ENCODE measurements at places on chromosomes 6 and 20. TPM values are rescaled to one million over a fixed set of nuclear protein-coding genes. Genes with fewer than 3 reads are reported as not detected.

DNA sequence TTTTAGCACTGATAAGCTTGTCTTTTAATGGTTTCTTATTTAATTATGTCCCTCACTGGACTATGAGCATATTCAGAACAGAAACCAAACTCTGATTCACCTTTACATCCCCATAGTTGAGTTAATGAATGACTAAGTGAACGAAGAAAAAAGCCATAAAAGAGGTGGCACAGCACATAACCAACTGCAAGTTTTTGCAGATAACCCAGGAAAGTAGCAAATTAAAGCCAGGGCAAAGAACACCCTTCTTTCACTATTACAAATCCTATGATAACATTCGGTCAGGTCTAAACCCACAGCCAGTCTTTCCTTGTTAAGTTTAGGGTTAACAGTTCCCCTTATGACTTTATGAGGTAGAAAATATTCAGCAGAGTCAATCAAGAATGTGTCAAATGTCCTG is 102.7 kb downstream of the RIN2 start:
- DNase-seq = no peak
- peaks cover 10% of the 10 kb centered on the region for H3K36me3 ChIP-seq
- no peaks in the 10 kb centered on the region for H3K27me3 ChIP-seq

GRCh38 chr20:8933381-8933807 is 135.5 kb upstream of the PLCB4 start:
- no peaks in the 10 kb centered on the region for H3K27me3 ChIP-seq
- no peaks in the 10 kb centered on the region for H3K4me1 ChIP-seq
- no peaks in the 10 kb centered on the region for H3K36me3 ChIP-seq
- no peak overlapping the region for H3K4me3 ChIP-seq
- H3K27ac ChIP-seq = no peak overlapping the region

GRCh38 chr20:64035066-64035932 is 683 bp upstream of the C20orf204 start:
- H3K27ac ChIP-seq = peak overlapping the region; percentile 24
- peaks cover 20% of the 10 kb centered on the region for H3K27me3 ChIP-seq
- H3K4me1 ChIP-seq = peaks cover 23% of the 10 kb centered on the region

GRCh38 chr6:138088326-138088762 is 18.9 kb downstream of the PERP start:
- H3K4me3 ChIP-seq = no peak overlapping the region
- H3K27ac ChIP-seq = no peak overlapping the region
- H3K36me3 ChIP-seq = no peaks in the 10 kb centered on the region
- no peaks in the 10 kb centered on the region for H3K27me3 ChIP-seq
- DNase-seq = no peak

DNA sequence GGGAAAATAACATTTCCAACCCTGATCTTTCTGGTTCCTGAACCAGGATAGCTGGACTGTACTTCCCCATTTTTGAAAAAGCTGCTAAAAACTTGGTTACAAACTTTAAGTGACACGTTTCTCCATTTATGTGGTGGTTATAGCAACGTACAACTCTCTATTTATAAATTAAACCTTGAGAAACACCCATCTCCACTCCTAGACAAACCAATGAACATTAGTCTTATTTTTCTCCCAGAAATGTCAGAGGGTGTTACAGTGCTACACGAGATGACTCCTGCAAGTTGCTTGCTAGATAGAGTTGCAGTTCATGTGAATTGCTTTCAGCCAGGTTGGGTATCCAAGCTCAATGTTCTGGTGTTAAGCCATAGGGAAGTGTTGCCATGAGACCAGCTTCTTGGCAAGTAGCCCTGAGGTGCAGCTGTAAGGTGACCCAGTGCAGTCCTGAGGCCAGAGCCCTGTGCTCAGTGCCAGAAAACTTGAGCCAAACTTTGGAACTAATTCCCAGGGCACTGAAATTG is 51.3 kb upstream of the REV3L start:
- DNase-seq = no peak
- no peak overlapping the region for H3K4me3 ChIP-seq
- H3K4me1 ChIP-seq = peaks cover 18% of the 10 kb centered on the region

GRCh38 chr20:33832103-33832804 is 21.1 kb downstream of the CHMP4B start:
- DNase-seq = peak; percentile 27
- H3K27ac ChIP-seq = peak overlapping the region; percentile 73

DNA sequence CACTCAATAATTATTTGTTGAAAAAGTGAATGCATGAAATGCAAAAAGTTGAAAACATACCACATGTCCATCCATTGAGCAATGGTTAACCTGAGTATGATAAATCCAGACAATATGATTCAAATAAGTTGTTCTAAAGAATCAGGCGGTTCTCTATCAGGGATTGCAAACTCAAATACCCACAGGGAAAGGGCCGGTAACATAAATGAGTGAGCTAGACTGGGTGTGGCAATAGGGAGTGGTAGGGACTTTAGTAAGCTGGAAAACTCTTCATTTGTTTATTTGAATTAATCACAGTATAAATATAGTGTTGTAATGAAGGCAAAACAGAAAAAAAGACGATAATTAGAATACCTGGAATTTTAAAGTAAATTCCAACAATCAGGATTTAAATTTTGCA is 106.3 kb downstream of the BCAS1 start:
- no peak for DNase-seq
- H3K27me3 ChIP-seq = no peaks in the 10 kb centered on the region
- H3K4me3 ChIP-seq = no peak overlapping the region
- H3K27ac ChIP-seq = no peak overlapping the region
- H3K4me1 ChIP-seq = peaks cover 18% of the 10 kb centered on the region

GRCh38 chr6:32166411-32167061 is 2.1 kb downstream of the EGFL8 start:
- no peak for DNase-seq
- H3K36me3 ChIP-seq = peaks cover 43% of the 10 kb centered on the region
- peaks cover 15% of the 10 kb centered on the region for H3K27me3 ChIP-seq
- H3K27ac ChIP-seq = no peak overlapping the region

DNA sequence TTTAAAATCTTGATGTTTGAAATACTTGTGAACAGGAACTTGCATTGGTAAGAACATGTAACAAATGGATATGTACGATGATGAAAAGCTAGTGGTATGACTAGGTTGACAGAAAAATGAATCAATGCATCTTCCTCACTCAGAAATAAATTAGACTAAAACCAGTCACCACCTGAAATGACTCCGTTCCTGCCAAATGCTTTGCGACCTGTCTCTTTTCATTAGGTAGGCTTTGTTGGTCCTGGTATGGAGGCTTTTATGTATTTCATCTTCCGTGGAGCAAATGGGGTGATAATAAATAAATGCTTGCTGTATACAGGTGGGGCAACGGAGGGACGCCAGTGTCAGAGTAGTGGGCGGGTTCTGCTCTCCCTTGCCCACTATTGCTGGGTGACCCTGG is 17.1 kb upstream of the ULBP3 start:
- no peak overlapping the region for H3K27ac ChIP-seq
- DNase-seq = no peak
- H3K4me1 ChIP-seq = peaks cover 4% of the 10 kb centered on the region
- no peaks in the 10 kb centered on the region for H3K36me3 ChIP-seq
- H3K4me3 ChIP-seq = no peak overlapping the region
- peaks cover 8% of the 10 kb centered on the region for H3K27me3 ChIP-seq

DNA sequence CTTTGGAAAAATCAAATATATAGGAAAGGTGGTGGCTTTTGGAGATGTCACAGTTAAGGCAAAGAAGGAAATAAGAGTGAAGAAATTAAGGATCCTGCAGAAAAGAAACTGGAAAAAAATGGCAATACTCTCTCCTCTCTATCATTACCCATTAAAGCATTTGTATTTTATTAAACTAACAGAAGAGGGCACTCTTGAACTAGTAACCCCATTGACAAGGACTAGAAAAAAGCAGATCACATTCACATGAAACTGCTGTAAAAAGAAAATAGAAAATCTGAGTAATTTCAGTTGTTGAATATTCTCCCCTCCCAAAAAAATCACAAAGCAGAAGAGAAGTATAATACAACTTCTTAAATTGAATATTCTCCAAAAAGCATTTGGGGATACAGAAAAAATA is 104.1 kb upstream of the SLC35B3 start:
- DNase-seq = no peak
- no peak overlapping the region for H3K27ac ChIP-seq
- H3K4me1 ChIP-seq = no peaks in the 10 kb centered on the region
- no peak overlapping the region for H3K4me3 ChIP-seq
- H3K36me3 ChIP-seq = no peaks in the 10 kb centered on the region

DNA sequence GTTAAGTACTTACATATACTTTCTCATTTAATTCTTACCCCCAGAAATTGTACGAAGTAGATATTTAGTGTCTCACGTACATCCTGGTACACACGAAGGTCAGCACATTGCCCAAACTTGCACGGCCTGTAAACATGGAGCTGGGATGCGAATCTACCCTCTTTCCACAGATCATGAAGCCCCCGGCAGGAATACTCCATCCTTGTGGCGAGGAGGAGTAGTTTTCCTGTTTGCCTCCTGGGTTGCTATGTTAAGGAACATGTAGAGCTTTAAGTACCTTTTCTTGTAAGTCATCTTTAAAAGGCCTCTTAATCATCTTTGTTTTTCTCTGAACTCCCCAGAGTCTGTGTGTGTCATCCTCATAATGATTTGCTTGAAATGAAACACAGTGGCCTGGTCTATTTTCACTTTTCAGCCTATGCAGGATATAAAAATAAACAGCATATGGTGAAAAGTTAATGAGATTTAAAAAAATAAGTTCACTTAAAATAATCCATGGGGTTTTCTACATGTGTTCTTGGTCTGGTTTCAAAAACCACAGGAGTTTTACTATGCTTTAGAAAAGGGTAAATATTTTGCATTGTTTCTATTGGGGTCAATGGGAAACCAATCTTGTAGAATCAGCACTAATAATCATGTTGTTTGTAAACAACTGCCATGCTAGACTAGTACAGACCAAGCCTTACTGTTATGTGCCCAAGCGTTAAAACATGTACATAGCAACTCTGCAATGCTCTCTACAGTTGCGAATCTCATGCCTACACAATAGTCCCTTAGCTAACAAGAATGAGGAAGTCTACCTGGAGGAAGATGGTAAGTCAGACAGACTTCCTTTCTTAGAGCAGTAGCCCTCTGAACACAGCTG is 9.3 kb upstream of the ARID1B start:
- no peak overlapping the region for H3K4me3 ChIP-seq
- H3K4me1 ChIP-seq = peaks cover 23% of the 10 kb centered on the region
- peaks cover 10% of the 10 kb centered on the region for H3K27me3 ChIP-seq
- no peak overlapping the region for H3K27ac ChIP-seq

- DNase-seq = no peak
- no peaks in the 10 kb centered on the region for H3K4me1 ChIP-seq
- H3K27ac ChIP-seq = no peak overlapping the region
- no peaks in the 10 kb centered on the region for H3K27me3 ChIP-seq
Measured at GRCh38 chr6:3643921-3644738, 107.4 kb downstream of the PXDC1 start.

- peaks cover 19% of the 10 kb centered on the region for H3K4me1 ChIP-seq
- peaks cover 17% of the 10 kb centered on the region for H3K27me3 ChIP-seq
- H3K4me3 ChIP-seq = peak overlapping the region; percentile 99
- peak overlapping the region; percentile 72 for H3K27ac ChIP-seq
Measured at GRCh38 chr20:31951203-31951529, 680 bp downstream of the PDRG1 start.

- H3K36me3 ChIP-seq = peaks cover 7% of the 10 kb centered on the region
- H3K4me1 ChIP-seq = peaks cover 12% of the 10 kb centered on the region
- no peak for DNase-seq
Measured at GRCh38 chr20:51768759-51769517, 748 bp upstream of the ATP9A start.

DNA sequence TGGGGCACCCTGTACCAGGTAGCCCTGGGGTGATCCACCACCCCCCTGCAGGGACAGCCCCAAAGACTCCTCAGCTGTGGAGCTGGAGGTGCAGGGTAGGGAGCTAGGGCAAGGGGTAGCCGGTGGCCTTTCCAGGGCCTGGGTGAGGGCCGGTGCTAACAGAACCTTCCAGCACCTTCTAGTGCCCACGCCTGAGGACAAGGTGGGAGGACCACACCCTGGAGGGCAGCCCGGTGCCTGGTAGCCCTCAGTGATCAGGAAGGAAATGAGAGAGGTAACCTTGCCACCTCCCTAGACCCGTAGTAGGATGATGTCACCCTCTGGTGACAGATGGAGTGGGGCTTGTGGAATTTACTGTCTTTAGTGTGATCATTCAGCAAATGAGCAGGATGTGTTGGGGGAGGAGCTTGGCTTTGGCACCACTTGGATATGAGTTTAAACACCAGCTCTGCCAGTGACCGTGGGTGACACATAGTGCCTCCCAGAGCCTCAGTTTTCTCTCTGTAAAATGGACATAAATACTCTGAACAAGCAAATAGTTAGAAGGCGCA is 187.7 kb downstream of the NFATC2 start:
- DNase-seq = no peak
- H3K4me1 ChIP-seq = no peaks in the 10 kb centered on the region
- H3K36me3 ChIP-seq = no peaks in the 10 kb centered on the region
- no peak overlapping the region for H3K4me3 ChIP-seq
- peaks cover 2% of the 10 kb centered on the region for H3K27me3 ChIP-seq

DNA sequence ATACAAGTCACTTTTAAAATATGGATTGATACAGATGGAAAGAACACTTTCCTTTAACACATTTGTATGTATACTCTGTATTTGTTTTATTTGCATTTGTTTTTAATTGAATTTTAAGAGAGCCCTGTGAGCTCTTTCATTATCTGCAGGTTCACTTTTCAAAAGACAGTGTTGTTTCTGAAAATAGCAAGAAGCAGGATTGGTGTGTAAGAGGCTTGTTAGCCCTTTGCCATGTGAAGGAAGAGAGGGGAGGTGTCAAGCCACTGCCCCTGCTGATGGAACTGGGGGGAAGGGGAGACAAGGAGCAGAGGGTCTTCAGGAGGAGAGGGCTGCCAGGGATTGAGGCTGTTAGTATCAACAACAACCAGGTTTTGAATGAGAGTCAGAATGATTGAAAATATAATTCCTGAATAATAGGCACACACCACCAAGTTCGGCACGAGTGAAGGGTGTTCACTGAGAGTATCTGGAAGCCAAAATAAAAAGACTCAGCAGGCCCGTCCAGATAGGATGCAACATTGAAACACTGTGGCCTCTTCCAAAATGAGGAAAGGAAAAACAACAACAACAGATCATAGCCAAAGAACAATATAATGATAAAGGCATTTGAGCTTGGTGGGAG is 12.6 kb upstream of the PBOV1 start:
- H3K4me1 ChIP-seq = peaks cover 16% of the 10 kb centered on the region
- DNase-seq = no peak
- H3K27ac ChIP-seq = no peak overlapping the region

- H3K27me3 ChIP-seq = no peaks in the 10 kb centered on the region
- no peak overlapping the region for H3K27ac ChIP-seq
- no peaks in the 10 kb centered on the region for H3K36me3 ChIP-seq
- H3K4me1 ChIP-seq = no peaks in the 10 kb centered on the region
- no peak overlapping the region for H3K4me3 ChIP-seq
Measured at GRCh38 chr6:18829272-18829870, 442.2 kb downstream of the RNF144B start.

KCNK16 gene
- not detected for total RNA-seq

GJA10 gene
- not detected for total RNA-seq

GGTLC1 gene
- not detected for total RNA-seq

RIPPLY2 gene
- total RNA-seq = not detected

TPX2 gene
- 27.2 TPM for total RNA-seq

Data from endothelial cell (in vitro differentiated cells).